Dermis blood vessel endothelial cell (primary cell): ENCODE measurements at places on chromosomes 16 and 17. TPM values are rescaled to one million over a fixed set of nuclear protein-coding genes. Genes with fewer than 3 reads are reported as not detected.

- DNase-seq = peak; percentile 88
Measured at GRCh38 chr16:82756283-82756599, 129.5 kb downstream of the CDH13 start.

GRCh38 chr16:228151-228851 is 948 bp downstream of the LUC7L start:
- peak; percentile 41 for DNase-seq

GRCh38 chr17:40023590-40024292 is 8.5 kb downstream of the CSF3 start:
- peak; percentile 89 for DNase-seq

GRCh38 chr16:67015313-67015731 is 13.6 kb upstream of the CBFB start:
- no peak for DNase-seq

The SLC52A1 gene
- total RNA-seq = 0.17 and 0.47 TPM in 2 replicates

- DNase-seq = no peak
Measured at GRCh38 chr17:83068641-83069570, 10.5 kb upstream of the METRNL start.

DNA sequence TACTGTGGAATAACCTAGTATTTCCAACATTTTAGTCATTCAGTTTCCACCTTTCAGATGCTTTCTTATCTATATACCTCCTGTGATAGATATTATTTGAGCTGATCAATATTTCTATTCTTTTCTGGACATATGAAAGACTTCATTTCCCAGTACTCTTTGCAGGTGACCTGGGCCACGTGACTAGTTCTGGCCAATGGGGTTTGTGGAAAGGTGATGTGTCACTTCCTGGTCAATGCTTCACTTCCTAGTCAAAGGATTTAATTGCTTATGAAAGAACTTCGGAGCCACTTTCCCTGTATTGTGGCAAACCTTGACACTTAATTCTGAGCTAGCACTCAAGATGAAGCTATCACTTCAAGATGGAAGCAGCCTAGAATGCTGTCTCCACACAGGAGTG is 248.9 kb upstream of the FOXF1 start:
- DNase-seq = peak; percentile 57

DNA sequence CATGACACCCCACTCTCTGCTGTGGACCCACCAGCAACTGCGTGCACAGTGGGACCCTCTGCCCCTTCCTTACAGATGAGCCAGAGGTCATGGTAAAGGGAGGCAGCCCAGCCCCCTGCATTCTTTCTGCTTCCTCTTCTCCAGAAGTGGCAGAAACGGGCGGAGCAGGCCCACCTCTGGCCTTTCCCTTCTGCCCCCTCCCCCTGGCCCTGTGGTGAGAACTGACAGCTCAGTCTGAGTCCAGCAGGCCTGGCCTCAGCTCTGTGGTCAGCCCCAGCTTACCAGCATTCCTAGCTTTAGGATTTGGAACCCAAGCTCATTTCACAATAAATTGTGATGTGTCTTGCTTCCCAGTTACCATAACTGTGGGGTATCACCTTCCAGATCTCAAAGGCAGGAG is 4.8 kb upstream of the ANKRD11 start:
- no peak for DNase-seq

GRCh38 chr17:80927791-80928216 is 63.8 kb upstream of the CHMP6 start:
- DNase-seq = peak; percentile 96

- no peak for DNase-seq
Measured at GRCh38 chr17:61415374-61416210, 15.9 kb downstream of the TBX2 start.

GRCh38 chr16:1770328-1771187 is 785 bp downstream of the NME3 start:
- DNase-seq = peak; percentile 74
